CD14-positive monocyte (primary cell): ENCODE measurements at places on chromosomes 7 and 10.

GRCh38 chr10:73414230-73414945 lies 530 bp upstream of the ANXA7 start:
- no peak for DNase-seq

DNA sequence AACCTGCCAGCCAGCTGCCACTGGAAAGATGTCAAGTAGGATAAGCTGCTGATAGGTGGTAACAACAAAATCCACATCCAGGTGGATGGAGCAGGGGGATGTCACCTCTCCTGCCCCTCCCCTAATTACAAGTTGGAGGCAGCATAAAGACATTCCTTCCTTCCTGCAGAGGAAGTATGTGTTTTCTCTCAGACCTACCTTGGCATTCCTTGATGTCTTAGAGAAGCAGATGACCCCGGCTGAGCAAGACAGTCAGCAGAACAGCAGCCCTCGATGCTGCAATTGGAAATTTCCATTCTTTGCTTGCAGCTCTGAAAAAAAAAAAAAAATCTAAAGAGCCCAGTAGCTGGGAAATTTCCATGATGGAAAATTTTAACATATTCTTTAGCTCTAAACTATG lies 137.5 kb upstream of the MKLN1 start:
- DNase-seq, result no peak

- DNase-seq, result no peak
Measured at GRCh38 chr10:117537904-117538524, 4.5 kb upstream of the EMX2 start.

DNA sequence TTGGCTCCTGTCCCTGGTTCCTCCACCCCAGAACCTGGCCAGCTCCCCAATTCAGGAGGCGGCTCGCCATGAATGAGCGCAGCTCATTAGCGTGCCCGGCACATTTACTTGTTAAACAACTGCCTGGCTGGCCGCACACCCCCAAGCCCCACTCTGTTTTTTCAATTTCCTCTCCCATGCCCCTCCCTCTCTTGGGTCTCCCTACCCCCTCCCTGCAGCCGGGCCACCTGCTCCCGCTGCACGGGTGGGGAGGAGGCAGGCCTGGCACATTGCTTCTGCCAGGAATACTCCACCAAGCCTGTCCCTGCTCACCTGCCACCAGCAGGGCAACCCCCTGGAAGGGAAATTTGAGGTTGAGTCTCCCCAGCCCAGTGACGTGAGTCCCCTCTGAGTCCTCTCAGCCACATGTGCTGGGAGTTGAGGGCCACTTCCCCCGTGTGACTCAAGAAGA lies 2.5 kb upstream of the SLIT1 start:
- DNase-seq, result no peak

GRCh38 chr10:128896963-128897362 lies 570.1 kb upstream of the MGMT start:
- no peak for DNase-seq
